ENCODE measurements at places on chromosomes 12 and 14.

DNA sequence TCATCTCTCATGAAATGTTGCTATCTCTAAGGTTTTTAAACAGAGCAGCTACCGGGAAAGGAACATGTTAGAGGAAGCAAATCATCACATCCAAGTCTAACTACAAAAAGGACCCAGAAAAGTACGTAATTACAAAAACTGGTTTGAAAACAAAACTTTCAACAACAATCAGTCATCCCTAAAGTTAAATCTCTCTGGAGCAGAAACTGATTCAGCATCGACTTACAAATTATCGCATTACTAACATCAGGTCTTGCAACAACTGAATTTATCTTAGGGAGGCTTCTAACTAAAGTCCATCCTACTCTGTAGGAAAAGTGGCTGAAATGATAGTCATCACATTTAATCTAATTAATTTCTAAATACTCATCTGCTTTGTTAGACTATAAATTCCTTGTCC lies 137.0 kb downstream of the MED13L start:
- DNase-seq: no peak

DNA sequence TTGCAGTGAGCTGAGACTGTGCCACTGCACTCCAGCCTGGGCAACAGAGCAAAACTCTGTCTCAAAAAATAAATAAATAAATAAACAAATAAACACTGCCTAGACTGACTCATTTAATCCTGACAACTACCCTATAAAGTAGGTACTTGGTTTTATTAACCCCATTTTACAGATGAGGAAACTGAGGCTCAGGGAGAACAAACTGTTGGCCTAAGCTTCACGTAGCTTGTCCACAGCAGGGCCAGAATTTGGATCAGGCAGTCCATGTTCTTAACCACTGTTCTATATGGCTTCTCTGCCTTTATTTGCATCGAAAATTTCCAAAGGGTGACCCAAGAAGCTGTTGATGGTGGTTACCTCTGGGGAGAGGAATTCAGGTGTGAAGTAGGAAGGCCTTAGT lies 5.7 kb upstream of the POP5 start:
- no peak for DNase-seq

DNA sequence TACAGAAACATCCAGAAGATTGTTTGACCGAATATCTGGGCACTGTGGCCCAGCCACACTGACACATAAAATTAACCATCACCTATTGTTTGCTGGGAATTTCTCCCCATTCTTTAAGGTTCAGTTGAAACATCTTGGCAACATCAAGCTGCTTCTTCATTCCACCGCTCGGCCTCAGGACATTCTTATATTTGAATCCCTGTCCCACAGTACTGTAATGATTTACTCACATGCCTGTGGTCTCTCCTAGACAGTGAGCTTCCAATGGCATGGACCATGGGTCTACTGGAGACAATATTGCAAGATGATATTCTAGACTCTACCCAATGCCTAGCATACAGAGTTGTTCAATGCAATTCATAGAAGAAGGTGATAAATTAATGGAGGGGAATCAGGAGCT lies 56.1 kb downstream of the EMP1 start:
- no peak for DNase-seq

GRCh38 chr14:69398818-69399210 lies 322 bp downstream of the SLC39A9 start:
- DNase-seq: no peak

DNA sequence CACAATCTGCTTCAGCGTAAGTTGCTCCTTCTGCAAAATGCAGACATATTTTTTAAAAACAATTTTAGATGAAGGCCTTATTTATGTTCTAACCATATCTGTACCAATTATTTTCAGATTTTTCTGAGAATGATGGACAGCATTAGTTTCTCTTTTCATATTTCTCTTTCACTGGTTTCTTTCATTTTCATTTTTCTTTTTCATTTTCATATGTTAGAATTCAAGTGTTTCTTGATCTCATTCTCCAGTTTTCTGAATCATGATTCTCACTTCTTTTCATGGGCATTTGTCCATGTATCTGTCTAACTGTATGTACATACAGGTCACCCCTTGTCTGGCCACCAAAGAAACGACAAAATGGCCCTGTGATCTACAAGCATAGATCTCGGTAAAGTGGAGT lies 346.6 kb downstream of the NAV3 start:
- no peak for DNase-seq

DNA sequence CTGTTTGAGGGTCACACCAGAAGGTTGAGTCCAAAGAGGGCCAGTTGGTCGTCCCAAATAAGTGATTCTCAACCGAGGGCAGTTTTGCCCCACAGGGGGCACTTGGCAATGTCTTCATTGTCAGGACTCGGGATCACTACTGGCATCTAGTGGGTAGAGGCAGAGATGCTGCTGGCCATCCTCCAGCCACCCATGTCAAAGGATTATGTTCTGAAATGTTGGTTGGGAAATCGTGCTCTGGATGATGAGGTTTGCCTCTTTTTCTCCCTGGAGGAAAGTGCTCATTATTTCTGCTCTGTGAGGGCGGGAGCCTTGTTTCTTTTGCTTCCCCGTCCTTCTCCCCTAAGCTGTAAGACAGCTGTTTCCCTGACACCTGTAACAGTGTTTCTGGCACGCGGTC lies 3.6 kb downstream of the ZNF839 start:
- DNase-seq: no peak

- DNase-seq: no peak
These were observed 66.7 kb downstream of the RESF1 start for GRCh38 chr12:32025906-32026305.

DNA sequence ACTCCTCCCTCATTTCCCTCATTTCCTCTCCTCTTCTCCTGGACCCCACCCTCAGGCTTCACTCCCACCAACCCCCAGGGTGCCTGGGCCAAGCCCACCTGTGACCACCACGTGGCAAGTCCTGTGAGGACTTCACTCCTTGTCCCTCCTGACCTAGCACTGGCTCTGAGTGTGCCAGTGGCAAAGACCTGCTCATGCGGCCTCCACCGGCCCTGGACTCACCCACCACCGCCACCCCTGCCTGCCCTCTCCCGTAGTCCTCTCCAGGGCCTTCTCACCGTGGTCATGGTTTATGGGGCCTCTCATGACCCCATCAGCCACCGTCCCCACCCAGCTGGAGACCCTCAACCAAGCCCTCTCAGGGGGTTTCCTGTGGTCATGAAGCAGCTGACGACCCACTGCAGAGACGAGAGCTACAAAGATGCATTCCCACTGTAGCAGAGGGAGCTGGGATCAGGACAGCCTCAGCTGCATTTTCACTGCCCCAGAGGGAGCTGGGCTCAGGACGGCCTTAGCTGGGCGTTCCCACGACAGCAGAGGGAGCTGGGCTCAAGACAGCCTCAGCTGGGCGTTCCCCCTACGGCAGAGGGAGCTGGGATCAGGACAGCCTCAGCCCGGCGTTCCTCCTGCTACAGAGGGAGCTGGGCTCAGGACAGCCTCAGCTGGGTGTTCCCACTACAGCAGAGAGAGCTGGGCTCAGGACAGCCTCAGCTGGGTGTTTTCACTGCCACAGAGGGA lies 3.2 kb upstream of the C14orf180 start:
- no peak for DNase-seq

DNA sequence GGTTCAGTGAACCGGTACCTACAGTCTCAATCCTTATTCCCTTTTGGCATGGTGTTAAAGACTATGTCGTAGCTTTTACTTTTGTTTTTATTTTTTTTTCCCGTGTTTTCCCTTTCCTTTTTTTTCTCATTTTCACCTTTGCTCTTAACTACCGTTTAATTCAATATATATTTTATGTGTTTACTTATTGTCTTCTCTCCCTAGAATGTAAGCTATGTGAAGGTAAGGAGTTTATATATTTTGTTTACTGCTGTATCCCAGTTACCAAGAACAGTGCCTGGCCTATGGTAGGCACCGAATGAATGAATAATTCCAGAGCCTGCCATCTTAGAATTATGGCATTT lies 261 bp upstream of the MLH3 start:
- DNase-seq: no peak

- DNase-seq: no peak
These were observed 3.3 kb upstream of the C12orf71 start for GRCh38 chr12:27085654-27086053.

- no peak for DNase-seq
These were observed 80.2 kb downstream of the PELI2 start for GRCh38 chr14:56198438-56198837.

GRCh38 chr14:22769369-22769768 lies 2.9 kb downstream of the OXA1L start:
- no peak for DNase-seq

DNA sequence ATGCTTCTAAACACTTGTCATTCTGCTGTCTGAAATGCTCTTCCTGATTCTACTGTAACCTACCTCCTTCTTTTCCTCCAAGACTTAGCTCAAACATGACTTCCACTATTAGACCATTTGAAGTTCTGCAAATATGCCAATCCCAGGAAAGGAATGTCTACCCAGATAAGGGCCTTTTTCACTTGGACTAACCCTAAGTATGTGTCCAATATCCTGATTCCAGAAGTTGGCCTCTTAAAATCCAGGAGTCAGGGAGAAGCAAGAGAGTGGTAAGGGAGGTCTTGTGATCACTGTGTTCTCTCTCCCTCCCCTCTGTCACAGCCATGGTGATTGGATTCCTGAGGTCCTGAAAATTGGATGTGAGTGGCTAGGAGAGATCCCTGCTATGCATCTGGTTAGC lies 30.2 kb downstream of the ADCY6 start:
- no peak for DNase-seq

- DNase-seq: no peak
These were observed 108.3 kb upstream of the HMGA2 start for GRCh38 chr12:65715961-65716360.

- DNase-seq: no peak
These were observed 42.0 kb downstream of the SH2B3 start for GRCh38 chr12:111447571-111448265.

GRCh38 chr12:104167519-104168458 lies 29.8 kb upstream of the NFYB start:
- DNase-seq: no peak

- no peak for DNase-seq
These were observed 82.5 kb downstream of the SH2B3 start for GRCh38 chr12:111488271-111488670.

DNA sequence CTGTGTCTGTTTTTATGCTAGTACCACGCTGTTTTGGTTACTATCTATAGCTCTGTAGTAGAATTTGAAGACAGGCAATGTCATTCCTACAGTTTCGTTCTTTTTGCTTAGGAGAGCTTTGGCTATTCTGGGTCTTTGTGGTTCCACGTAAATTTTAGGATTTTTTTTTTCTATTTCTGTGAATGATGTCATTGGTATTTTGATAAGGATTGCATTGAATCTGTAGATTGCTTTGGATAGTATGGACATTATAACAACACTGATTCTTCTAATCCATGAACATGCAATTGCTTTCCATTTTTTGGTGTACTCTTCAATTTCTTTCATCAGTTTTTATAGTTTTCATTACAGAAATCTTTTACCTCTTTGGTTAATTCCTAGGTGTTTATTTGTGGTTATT lies 345.2 kb downstream of the TMEM121 start:
- no peak for DNase-seq
